ENCODE measurements at places on chromosomes 4 and X.

- no peak for DNase-seq
Observed at GRCh38 chr4:95761426-95761825, 78.5 kb upstream of the PDHA2 start.

DNA sequence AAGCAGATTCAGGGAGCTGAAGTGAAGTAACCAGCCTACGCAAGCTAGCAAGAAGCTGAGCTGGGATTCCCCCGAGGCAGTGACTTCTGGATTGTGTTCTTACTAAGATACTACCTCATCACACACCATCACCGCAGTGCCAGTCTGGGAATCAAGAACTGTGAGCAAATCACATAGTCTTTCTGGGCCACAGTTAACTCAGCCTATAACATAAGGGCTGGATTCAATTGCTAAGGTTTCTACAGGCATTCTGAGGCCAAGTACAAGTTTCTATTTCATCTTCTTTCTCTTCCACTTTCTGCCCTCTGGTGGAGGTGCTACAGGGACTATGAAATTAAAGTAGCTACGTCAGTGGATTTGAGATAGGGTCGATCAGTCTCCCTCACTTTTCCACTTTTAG lies 1.4 kb upstream of the CORIN start:
- DNase-seq: no peak

DNA sequence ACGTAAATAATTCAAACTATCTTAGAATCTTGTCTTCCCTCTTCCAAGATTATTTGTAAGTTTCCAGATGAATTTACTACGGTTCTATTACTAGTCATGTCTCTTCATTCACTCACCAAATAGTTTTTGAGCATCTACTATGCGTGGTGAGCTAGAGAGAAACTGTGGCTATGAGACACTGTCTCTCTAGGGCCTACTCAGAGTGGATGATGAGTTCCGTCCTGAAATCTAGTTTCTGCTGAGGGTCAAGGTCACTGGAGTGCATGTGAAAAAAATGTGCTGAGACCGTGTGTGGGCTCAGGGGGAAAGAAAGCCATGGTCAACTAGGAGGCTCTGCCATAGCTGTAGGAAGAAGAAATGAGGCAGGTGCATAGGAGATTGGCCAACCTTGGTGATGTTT lies 320.2 kb upstream of the GATB start:
- DNase-seq: no peak

- DNase-seq: no peak
Observed at GRCh38 chr4:100306018-100306417, 115.8 kb upstream of the DDIT4L start.

DNA sequence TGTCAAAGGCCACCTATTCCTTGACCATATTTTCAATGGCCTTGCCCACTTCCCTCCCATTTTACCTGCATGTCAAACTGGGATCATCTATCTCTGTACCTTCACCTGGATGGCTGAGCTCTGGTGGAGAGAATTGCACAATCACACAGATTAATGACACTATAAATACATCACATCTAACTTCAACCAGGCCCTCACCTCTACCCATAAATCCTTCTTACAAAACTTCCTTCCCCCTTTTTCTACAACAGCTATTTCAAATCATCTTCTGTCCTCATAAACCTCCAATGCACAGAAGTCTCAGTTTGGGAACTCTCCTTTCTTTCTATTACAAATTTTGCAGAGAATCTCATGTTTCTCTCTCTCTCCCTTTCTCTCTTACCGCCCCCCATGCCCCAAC lies 9.2 kb downstream of the PALLD start:
- DNase-seq: no peak

DNA sequence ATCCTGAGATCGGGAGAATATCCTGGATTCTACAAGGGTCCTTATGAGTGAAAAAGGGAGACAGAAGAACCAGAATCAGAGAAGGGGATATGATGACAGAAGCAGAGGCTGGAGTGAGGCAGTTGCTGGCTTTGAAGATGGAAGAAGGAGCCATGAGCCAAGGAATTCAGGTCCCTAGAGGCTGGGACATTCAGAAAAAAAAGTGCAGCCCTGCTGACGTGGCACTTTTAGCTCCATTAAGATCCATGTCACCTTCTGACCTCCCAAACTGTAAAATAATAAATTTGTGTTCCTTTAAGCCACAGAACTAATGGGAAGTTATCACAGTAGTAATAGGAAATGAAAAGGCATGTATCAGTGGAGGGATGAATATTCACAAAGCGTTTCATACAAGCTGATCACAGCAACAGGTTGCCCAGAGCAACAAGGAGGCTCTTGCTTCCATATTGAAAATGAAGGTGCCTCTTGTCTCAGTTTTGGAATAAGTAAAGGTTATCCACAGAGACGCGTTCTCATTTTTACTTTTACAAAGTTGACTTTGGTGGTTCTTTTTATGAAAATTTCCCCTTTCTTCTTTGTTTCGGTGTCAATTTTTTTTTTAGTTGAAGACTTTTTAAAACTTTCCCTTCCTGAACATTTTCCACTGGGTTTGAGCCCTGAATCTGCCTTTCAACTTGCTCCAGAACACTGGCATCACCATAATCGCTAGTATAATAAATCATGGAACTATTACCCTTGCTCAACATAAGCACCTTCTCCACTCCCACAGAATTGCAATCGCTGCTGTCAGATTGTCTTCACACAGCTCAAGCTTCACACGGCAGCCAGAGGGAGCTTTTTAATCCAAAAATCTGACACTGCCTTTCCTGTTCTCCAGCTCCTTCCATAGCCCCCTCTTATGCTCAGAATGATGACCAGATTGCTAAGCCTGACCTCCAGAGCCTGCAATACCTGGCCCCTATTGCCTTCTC lies 127.6 kb upstream of the RBPJ start:
- no peak for DNase-seq

- DNase-seq: no peak
Observed at GRCh38 chr4:20464381-20464780, 212.7 kb downstream of the SLIT2 start.

GRCh38 chr4:140267576-140267975 lies 105.9 kb upstream of the SCOC start:
- DNase-seq: no peak

GRCh38 chr4:15153662-15154061 lies 151.4 kb downstream of the CPEB2 start:
- no peak for DNase-seq

DNA sequence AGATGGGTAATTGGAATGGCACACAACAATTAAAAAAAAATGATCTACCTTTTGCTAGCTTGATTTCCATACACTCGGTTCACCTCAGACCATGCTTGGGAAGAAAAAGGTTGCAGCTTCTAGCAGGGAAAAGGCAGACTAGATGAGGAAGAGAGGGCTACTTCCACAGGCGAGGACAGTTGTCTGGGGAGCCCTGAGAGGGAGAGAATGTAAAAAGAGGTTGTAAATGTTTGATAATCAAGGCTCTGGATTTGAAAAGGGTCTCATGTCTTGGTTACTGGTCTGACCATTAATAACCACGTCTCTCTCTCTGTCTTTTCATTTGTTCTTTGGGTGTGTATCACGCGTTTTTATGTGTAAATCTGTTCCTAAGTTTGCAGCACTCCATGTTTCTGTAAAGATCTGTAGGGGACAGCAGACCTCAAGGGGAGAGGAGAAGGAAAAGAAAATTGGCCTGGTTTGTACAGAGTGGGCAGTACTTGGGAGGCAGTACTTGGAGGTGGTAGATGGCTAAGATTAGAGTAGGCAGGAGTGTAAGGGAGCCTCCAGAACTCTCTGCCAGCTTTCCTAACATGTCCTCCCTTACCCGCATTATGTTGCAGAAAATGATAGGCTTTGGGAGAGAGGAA lies 750 bp downstream of the ARMCX5 start:
- DNase-seq: no peak
